CD8-positive, alpha-beta T cell (primary cell): ENCODE measurements at places on chromosomes 1 and 21.

GRCh38 chr1:26164036-26164860 is 4.5 kb downstream of the C1orf232 start:
- peak; percentile 43 for DNase-seq

- DNase-seq, result no peak
Observed at GRCh38 chr1:109783436-109783835, 19.7 kb upstream of the EPS8L3 start.

DNA sequence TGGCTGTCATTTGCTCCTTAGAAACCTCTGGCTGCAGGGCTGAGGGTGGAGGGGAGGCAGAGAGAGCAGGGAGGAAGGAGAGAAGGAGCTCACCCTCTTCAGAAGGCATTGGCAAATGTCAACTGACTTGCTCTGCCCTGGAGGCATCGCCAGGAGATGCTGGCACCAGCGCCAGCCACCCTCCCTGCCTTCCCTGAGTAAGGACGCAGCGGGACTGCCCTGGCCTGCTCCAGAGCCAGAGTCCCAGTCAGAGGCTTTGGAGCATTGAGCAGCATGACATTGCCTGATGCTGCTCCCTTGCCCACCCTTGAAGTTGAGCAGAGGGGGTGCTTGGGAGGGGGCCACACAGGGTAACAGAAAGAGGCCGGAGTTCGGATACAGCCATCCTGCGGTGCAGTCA is 62.3 kb downstream of the DISP3 start:
- no peak for DNase-seq

DNA sequence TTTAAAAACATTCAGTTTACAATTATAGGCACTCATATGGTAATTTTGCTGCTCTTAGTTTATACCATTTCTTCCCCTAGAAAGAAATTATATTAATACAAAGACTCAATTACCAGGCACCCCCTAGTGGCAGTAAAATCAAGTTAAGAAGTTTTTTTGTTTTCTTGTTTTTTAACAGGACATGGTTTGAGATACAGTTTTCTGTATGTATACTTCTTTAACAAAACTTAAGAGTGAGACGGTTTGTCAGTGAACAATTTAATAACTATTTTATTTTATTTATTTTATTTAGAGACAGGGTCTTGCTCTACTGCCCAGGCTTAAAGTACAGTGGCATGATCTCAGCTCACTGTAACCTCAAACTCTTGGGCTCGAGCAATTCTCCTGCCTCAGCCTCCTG is 224.6 kb downstream of the FAF1 start:
- no peak for DNase-seq

DNA sequence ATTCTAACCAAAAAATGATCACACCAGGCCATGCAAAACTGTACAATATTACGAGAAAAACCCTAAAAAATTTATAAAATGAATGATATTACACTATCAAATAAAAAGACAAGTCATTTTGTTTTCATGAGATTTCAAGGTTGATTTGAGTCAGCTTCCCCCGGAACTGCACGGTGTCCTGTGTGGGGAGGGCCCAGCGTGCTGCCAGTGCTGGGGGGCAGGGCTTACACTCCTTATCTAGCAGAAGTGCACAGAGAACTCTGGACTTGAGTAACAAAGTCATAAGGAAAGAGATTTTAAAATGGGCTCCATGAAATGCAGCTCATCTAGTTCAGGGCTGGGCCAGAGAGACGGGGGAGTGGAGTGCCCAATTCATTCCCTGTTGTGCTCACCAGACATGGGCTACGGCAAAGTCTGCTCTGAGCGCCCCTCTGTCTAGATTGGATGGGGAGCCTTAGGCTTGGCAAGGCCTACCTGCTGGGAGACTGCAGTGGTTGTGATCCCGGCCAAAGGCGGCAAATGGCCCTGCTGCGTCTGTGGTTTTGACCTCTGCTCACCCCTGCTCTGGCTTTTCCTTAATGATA is 50.1 kb downstream of the COQ8A start:
- DNase-seq, result peak; percentile 49

GRCh38 chr1:23964790-23965740 is 5.4 kb downstream of the PNRC2 start:
- DNase-seq, result no peak

GRCh38 chr1:56934430-56935060 is 31.3 kb downstream of the C8B start:
- no peak for DNase-seq

DNA sequence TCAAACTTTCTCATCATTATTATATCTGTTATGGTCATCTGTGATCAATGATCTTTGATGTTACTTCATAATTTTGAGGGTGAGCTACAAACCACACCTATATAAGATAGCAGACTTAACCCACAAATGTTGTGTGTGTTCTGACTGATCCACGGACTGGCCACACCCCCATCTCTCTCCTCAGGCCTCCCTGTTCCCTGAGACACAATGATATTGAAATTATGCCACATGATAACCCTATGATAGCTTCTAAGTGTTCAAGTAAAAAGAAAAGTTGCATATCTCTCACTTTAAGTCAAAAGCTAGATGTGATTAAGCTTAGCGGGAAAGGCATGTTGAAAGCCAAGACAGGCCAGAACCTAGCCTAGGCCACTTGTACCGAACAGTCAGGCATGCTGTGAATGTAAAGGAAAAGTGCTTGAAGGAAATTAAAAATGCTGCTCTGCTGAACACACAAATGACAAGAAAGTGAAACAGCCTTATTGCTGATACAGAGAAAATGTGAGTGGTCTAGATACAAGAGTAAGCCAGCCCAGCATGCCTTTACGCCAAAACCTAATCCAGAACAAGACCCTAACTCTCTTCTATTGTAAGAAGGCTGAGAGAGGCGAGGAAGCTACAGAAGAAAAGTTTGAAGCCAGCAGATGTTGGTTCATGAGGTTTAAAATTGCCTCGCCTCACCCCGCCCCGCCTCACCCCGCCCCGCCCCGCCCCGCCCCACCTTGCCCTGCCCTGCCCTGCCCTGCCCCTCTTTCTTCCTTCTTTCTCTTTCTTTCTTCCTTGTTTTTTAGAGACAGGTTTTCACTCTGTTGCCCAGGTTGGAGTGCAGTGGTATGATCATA is 16.5 kb downstream of the CTSS start:
- DNase-seq, result no peak

GRCh38 chr1:204420039-204421004 is 8.7 kb upstream of the PPP1R15B start:
- DNase-seq, result no peak

DNA sequence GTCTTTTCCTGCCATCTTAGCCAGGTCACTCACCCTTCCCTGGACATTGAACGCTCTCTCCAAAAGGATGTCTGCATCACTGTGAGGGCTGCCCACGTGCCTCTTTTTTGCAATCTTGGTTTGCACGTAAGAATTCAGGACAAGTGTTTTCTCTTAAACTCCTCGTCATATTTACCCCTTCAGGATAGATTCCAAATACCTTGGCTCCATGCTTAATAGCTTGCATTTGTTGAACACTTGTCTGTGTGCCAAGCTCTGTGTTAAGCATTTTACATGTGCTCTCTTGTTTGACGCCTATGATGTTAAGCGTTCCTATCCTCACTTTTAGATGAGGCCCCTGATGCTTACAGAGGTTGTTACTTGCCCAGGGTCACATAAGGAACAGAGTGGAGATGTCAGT is 29.8 kb downstream of the RCSD1 start:
- DNase-seq, result no peak

DNA sequence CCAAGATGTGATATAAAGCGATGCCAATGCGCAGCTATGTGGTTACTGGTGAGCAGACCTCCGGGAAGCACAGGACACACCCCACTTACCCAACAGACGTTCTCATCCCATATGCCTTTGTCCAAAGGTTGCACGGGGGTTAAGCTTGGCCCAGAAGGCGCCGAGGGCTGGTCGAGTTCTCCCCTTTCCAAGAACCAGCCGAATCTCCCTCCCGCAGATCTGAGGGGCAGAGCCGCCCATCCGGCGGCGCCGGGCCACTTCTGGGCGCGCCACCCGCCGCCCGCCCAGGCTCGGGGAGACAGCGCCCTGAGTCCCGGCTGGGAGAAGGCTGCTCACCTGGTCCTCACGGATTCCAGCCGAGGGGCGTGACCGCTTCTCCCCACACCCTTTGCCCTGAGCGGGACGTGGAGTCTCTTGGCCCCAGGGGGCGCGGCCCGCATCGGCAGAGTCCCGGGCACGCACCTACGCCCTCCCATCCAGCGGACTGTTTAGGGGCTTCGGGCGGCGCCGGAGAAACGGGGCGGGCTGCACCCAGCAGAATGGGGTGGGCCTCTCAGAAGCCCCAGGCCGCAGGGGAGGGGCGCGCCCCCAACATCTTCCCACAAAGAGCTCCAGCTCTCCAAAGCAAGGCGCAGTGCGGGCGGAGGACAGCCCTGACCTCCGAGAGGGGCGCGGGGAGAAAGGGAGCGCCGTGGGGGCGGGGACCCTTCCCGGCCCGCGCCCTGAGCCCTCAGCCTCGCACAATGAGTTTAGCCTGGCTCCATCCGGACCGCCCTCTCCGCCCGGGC is 615 bp downstream of the GPR161 start:
- DNase-seq, result peak; percentile 29

DNA sequence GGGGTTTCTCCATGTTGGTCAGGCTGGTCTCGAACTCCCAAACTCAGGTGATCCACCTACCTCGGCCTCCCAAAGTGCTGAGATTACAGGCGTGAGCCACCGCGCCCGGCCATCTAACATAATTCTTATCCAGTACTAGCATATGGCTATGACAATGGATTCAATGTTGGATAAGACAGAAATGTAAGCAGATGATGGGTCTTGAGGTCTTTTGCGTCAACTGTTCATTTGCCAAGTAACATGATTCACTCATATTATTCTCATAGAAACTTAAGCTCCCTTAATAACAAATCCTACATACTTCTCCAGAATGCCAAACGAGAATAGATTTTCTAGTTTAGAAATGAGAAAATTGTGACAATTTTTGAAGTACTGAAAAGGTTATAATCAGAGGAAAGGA is 170.3 kb downstream of the RGS7 start:
- no peak for DNase-seq

DNA sequence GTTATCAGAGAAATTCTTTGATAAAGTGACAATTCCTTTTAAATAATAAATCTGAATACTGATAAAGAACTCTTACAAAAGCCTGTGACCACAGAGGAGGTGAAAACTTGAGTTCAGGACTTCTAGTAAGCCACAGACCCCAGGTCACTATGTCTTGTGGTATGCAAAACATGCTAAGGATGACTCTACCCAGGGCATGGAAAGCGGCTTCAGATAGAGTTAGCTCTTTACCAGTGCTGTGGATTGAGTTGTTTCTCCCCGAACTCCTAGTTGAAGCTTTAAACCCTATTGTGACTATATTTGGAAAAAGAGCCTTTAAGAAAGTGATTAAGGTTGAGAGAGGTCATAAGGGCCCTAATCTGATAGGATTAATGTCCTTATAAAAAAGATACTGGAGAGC is 42.3 kb downstream of the HLX start:
- no peak for DNase-seq

DNA sequence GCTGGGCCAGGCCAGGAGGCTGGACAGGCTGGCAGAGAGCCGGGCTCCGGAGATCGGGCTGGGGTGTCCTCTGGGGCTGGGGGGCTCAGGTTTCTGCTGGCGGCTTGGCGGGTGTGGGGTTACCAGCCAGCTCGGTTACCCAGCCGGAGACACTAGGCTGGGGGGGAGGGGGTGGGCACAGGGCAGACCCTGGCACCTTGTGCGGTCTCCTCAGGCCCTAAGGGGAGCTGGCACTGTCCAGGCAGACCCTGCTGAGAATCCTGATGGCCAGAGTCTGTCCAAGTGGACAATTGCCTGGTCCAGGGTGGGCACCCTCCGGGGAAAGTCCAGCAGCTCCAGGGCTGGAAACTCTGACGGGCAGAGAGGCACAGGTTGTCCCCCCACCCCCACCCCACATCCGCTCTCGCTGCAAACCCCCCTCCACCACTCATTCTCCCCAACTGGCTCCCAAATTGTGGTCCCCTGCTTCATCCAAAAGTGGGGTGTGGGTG is 6.7 kb downstream of the ZBTB7B start:
- DNase-seq, result no peak

DNA sequence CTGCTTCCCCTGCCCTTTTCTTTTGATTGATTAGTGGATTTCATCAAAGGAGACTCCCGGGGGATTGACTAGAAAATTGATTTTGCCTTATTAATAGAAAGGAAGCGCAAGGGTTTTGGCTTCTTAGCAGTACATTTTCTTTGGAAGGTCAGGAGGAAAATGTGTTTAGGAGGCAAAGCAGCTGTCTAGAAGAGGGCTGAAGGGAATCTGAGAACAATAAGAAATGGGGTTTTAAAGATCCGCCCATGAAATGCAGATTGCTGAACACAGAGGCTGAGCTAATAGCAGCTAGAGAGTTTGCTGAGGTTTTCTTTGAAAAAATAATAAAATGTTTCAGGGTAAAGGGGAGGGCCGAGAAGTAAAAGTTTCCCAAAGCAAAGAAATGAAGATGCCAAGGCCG is 4.9 kb downstream of the SERTAD4 start:
- no peak for DNase-seq

DNA sequence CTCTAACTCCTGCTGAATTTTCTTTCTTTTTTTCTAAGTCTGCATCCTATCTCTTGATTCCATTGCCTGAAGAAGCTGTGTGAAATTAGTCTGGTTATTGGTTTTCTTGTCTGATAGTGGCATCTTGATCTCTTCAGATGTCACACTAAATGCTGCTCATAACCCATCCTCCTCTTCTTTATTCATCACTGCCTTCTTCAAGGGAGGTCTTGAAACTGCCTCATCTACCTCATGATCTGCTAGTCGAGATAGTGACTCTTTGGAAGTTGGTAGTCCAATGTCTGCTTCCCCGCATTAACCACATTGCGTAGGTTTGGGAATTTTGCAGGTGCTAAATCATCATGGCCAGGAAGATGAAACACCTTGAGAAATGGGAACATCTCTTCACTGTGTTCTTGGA is 15.7 kb downstream of the DYRK3 start:
- DNase-seq, result no peak

DNA sequence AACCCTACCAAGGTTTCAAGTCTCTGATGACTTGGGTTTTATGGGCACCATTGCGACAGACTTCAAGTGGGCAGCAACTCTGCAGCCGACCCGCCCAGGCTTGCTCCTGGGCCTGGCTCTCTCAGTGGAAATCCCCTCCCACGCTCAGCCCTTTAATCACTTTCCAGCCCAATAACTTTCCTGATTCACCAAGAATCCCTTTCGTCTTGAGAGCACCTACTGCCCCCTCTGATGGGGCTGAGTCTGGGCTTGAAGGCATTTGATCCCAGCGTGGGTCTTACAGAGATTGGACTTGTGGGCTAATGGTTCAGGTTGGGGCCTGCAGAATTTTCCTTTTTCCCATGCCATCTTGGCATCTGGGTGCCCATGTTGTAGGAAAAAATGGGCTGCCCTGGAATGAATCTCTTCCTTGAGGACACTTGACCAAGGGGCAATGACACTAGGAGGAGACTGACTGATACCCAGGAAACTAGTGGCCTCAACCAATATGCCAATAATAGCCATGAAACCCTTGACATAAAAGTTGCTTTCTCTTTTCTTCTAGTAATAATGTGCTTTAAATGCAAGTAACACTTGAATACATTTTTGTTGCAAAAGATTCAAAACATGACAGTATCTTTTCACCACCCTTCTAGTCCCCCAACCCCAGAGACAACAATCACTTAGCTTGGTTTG is 7.8 kb upstream of the PHLDA3 start:
- DNase-seq, result no peak
